ENCODE measurements at places on chromosomes 6 and 20.
A peak's percentile ranks its signal among the peaks of the same experiment; 100 is the strongest.

- DNase-seq, result no peak
These were observed 39.7 kb upstream of the PTCHD4 start for GRCh38 chr6:48150701-48151100.

GRCh38 chr20:330233-331149 is 5.1 kb downstream of the SOX12 start:
- DNase-seq, result peak; percentile 85

- DNase-seq, result no peak
These were observed 197.4 kb upstream of the MOCS1 start for GRCh38 chr6:40131675-40132074.

DNA sequence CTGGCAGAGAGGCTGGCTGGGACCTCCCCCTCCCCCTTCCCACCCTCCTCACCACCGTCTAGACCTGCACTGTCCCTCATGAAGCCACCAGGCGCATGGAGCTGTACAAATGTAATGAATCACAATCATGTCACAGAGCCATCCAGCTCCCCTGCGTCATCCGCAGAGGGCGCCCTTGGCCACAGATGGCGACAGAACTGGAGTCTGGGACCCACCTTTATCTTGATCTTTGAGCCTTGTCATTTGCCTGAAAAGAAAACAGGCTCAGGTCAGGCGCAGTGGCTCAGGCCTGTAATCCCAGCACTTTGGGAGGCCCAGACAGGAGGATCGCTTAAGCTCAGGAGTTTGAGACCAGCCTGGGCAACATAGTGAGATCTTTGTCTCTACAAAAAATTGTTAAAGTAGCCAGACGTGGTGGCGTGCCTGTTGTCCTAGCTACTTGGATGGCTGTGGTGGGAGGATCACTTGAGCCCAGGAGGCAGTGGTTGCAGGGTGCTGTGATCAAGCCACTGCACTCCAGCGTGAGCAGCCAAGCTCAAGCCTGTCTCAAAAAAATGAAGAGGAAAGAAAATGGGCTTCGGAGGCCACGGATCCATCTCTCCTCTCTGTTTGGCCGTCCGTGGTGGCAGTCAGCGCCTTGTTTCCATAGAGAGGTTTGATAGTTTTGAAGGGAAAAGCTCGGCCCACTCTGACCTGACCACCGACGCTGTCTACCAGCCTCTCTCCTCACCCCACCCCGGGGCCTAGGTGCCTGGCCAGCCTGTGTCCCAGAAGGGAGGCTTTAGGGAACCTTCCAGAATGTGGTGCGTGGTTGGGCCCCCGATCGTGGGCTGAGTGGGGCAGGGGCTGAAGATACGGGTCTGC is 6.2 kb downstream of the COL9A3 start:
- peak; percentile 62 for DNase-seq

GRCh38 chr6:10852361-10852960 is 14.1 kb upstream of the MAK start:
- DNase-seq, result no peak

DNA sequence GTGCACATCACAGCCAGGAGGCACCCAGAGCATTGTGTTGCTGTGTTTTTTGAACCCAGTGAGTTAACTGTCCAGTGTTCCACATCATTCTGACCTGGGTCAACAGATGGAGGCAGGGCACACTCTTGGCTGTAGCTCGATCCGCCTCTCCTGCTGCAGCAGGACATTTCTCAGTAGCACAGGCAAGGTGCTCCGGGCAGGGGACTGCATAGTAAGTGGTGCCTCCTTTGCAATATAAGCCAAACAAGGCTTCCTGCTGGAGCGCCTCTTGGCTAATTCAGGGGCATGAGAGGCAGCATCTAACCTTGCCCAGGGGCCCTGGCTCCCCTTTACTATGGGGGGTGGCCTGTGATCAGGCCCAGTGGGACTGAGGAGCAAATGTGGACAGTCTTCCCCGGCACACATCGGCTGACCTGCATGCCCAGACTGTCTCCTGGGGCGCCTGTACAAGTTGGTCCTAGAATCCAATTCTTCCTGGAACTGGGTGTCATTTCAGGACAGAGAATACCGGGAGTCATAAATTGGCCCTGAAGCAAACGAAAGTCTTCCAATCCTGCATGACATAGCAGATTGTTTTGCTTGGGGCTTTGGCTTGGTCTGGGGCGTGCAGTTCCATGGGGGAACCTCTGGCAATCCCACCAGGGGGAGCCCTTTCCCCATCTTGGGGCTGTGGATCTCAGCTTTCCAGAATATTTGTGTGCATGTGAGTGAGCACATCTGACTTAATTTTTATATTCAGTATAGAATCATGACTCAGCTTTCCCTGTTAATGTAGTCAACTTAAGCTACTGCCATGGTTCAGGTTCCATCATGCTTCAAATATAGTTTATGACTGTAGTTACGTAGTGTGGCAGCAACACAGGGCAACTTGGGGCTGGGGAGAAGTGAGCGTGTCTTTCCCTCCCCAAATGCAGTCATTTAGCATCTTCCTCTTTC is 56.0 kb upstream of the DDR1 start:
- peak; percentile 76 for DNase-seq

DNA sequence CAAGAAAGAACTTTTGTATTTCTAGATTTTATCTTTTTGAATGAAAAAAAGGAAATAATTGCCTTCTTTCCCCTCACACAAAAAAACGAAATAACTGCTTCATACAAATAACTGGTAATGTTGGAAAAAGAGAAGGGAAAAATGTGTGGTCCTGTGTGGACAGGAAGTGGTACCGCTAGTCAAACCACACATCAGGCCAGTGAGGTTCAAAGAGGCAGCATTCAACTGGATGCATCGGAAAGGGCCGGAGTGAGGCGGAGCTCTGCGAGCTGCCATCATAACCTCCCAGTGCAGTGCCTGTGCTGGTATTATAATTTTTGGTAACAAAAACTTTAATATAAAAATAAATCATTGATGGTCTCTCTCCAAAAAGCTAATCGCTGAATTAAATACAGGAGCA is 111.2 kb downstream of the IRF4 start:
- no peak for DNase-seq

DNA sequence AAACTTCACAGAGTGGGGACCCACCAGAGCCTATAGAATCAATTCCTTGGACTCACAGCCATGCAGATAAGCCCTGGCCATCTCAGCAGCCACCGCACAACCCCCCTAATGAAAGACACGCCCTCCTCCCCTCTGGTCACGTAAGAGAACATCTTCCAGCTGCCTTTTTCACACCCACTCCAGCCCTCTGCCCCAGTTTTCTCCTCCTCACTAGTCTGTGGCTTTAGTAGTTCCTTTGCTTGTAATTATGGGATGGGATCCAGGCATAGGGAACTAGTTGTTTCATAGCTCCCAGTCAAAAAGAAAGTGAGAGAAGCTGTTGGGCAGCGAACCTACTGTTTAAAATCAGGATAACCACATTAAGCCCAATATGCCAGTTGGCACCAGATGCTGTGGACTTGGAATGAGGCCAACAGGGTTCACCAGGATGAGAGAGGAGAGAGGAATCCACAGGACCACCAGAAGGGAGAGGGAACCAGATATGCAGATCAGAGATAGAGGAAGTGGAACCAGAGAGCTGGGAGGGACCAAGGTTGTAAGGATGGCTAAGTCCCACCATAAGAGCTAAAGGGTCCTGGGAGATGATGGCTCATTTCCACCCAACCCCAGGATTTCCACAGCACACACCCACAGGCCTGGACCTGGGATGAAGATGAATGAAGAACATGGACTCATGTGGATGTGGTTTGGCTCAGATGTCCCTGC is 9.0 kb upstream of the BTN3A1 start:
- DNase-seq, result no peak

DNA sequence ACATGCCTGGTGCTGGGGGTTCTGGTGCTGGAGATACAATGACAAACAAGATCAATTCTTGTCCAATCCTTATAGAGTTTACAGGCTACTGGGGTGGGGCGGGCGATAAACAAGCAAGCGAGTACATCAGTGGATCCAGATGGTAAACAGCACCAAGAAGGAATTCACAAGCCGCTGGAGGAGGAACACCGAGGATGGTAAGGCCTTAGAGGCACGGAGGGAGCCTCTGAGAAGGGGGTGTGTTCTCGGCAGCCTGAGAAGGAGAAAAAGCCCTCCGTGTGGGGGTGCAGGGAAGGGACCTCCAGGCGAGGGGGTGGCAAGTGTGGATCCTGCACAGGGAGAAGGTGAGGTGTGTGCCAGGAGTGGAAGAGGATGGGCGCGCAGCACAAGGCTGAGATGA is 276.5 kb upstream of the FOXQ1 start:
- DNase-seq, result no peak

DNA sequence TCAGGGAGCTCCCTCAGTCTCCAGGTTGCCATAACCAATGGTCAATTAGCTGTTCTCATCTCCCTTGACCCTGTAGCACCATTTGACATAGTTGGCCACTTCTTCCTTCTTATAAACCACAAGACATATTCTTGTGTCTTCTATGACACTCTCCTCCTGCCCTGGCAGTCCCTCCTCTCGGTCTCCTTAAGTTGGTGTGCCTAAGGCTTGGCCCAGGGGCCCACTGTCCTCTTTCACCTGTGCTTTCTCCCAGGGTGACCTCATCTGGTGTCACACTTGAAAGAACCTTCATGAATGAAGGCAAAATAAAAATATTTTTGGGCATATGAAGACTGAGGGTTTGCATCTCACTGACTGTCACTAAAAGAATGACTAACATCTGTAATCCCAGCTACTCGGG is 9.7 kb upstream of the ADGRF5 start:
- no peak for DNase-seq

- DNase-seq, result no peak
These were observed 83.9 kb downstream of the DLL1 start for GRCh38 chr6:170206851-170207431.

DNA sequence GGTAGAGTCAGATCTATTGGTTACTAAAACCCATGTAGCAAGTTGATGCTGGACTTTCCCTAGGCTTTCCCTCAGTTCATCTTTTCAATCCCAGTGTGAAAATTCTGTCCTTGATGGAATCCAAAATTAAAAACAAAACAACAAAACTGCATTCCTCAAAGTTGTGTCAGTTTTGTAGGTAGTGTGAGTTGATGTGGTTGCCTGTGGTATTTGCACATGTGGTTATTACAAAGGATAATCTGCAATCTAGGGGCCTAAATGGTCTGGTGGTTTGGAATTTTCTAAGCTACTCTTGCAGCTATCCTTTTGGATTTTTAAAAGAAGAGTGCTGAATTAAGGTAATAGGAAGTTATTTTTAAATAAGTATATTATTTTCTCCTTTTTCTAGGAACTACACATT is 132.2 kb upstream of the SCGN start:
- no peak for DNase-seq

GRCh38 chr6:158038291-158039177 is 56.9 kb downstream of the SYNJ2 start:
- no peak for DNase-seq

GRCh38 chr6:73134588-73134987 is 90.7 kb downstream of the KHDC1L start:
- no peak for DNase-seq

All from CD4-positive, alpha-beta T cell (primary cell).